HCT116 (cell line): ENCODE measurements at places on chromosomes 12 and 14. TPM values are rescaled to one million over a fixed set of nuclear protein-coding genes. Genes with fewer than 3 reads are reported as not detected.

GRCh38 chr12:271161-271560, 8.5 kb upstream of the SLC6A13 start:
- DNase-seq: no peak

GRCh38 chr14:74636424-74637177, 24.6 kb upstream of the LTBP2 start:
- no peak for DNase-seq

GRCh38 chr12:77965790-77966189, 135.1 kb downstream of the NAV3 start:
- DNase-seq: no peak

DNA sequence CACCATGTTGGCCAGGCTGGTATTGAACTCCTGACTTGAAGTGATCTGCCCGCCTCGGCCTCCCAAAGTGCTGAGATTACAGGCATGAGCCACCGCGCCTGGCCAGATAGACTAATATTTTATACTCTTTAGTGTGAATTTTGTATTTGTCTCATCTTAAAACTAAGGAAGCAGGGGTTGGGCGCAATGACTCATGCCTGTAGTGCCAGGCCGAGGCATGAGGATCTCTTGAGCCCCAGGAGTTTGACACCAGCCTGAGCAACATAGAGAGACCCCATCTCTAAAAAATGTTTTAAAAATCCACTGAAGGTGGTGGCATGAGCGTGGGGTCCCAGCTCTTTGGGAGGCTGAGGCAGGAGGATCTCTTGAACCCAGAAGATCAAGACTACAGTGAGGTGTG, 9.0 kb downstream of the DYNC1H1 start:
- no peak for DNase-seq

DNA sequence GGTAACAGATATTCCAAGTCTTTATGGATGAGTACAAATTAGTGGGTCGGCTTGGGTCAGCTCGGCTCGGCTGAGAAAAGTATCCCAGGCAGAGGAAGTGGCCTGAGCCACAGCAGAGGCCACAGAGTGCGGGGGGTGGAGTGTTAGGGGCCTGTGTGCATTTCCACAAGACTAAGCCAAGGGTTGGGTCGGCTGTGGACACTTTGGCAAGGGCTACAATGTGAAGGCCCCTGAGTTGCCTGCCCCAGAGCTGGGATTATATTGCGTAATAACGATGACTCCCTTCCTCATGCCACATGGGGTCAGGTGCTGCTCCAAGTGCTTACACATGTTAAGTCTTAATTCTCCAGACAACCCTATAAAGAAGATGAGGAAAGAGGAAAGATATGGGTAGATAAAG, 11.4 kb downstream of the EVL start:
- DNase-seq: no peak

GRCh38 chr12:71871116-71871515, 31.6 kb downstream of the TBC1D15 start:
- DNase-seq: no peak

DNA sequence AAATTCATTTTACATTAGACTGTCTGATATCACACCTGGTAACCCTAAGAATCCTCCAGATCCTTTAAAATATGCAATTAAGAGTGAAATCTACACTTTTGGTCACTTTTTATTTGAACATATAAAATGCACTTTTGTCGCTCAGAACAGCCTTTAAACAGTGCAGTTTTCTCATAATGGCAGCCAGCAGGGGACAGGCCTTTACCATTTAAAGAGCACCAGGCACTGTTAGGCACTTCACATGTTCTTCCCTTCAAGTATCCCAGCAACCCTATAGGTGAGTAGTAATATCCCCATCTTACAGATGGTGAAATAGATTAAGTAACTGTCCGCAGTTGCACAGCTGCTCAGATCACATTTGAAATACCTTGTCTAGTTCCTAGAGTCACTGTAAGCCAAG, 11.3 kb upstream of the SAMD4A start:
- no peak for DNase-seq

GRCh38 chr14:94907626-94908261, 137.8 kb upstream of the GSC start:
- DNase-seq: no peak

DNA sequence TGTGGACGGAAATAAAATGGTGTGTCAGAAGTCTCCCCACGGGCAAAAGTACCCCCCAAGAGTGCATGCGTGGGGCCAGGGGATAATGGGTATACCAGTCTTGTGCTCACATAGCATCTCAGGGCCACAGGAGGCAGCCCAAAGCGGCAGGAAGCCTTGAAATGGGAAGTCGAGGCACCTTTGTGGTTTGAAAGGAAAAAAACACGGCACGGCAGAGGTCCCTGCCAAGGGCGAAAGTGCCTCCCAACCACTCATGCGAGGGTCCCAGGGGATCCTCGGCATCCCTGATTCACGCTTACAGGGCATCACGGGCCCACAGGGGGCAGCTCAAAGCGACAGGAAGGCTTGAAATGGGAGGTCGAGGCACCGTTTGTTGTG, 583.2 kb downstream of the ALG10 start:
- DNase-seq: no peak

DNA sequence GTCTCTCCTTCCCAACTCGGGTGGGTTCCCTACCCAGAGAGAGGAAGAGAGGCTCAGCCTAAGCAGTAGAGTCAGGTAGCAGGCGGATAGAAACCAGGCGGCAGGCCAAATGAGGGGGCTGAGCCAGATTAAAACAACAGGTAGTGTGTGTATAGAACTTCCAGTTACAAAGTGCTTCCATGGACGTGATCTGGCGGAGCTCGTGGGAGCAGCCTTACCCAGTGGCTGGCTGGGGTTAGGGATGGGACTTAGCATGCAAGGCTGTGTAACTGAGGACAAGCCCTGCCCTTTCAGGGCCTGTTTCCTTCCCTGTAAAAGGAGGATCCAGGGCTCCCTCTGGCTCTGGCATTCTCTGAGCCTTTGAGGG, 8.3 kb downstream of the KRT80 start:
- DNase-seq: no peak

- DNase-seq: no peak
These were observed 6.8 kb upstream of the DYNC1H1 start for GRCh38 chr14:101957406-101958234.

DNA sequence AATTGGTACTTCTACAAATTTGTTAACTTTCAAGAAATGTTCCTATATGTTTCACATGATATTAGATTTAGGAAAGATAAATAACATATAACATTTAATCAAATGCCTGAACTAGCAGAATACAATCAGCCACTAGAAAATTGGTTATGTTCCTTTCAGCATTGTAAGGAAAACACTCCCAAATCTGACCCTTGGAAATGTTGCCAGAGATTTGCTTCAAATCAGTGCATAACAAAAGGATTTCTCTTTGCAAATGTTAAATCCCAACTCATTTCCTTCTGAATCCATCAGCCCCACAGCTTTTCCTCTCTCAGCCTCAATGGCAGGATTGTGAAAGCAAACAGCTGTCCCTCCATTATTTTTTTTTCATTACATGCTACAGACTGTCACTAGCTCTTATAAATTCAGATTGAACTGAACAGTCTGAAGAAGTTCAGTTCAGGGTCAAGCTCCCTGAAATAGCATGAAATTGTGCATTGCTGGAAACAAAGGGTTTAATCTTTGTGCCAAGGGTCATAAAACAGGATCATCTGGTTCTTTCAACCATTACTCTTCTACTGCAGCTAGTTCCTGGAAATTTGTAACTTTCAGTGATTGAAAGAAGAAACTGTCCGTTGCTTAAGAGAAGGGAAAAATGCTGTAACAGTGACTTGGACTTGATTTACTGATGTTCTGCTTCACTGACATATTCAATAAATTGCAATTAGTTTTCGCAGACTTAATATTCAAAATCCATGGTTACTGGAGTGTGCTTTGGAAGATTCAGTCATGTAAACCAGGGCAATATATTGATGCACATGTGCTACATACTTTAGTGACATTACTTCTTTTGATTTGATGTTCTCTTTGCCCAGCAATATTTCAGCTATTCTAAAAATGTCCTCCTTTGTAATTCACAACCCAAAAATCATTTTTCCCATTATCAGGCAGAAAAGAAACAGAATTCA, 246.4 kb downstream of the RPL10L start:
- no peak for DNase-seq

DNA sequence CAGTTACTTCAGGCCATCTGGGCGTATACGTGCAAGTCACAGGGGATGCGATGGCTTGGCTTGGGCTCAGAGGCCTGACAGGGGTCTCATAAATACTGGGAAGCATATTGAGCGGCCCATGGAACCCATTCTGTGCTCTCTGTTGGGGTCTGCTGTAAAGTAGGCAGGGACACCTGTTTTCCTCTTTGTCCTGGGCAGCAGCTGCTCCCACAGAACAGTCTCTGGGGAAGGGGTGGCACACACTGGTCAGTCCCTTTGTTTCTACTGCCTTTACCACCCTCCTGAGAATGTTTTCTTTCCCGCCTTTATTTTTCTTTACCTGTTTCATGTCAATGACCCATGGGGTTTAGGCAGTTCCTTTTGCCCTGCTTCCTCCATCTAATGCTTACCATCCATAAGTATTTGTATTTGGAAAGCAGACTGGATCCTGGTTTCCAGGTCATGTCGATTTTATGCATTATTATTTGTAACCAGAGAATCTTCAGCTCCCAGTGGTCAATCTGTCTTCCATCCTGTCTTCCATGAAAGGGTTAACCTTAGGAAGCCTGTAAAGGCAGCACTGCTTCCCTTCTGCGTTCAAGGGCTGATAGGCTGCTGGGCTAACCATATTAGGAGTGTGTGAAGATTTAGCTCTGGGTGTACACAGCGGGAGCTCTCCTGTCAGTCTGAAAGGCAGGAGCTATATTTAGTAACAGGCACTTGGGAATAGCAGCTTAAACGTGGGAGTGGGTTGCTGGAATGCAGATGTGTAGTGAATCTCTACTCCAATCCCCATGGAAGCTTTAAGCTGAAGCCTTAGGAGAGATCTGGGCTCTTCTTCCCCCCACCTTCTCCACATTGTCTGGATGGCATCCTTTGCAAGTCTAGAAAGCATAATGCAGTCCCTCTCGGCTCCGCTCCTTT, 124.0 kb downstream of the DYRK2 start:
- DNase-seq: no peak

DNA sequence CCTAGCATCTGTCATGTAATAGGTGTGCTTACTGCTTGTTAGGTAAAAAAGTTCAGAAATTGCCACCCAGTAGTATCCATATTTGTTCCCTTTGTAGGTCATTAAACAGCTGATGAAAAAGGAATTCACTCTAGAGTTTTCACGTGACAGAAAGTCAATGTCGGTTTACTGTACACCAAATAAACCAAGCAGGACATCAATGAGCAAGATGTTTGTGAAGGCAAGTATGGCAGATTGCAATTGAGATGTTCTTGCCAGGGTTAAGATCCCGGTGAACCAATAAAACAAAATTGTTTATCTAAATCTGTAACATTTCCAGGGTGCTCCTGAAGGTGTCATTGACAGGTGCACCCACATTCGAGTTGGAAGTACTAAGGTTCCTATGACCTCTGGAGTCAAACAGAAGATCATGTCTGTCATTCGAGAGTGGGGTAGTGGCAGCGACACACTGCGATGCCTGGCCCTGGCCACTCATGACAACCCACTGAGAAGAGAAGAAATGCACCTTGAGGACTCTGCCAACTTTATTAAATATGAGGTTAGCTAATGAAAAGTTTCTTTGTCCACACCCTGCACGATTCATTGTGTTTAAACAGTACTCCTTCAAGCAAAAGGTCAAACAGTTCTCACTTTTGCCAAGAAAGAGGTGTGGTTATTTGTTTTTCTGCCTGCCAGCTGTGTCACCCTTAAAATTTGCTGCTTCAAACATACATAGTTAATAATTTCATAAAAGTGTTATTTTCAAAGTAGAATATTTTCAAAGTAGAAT, 58.3 kb downstream of the ATP2A2 start:
- no peak for DNase-seq

DNA sequence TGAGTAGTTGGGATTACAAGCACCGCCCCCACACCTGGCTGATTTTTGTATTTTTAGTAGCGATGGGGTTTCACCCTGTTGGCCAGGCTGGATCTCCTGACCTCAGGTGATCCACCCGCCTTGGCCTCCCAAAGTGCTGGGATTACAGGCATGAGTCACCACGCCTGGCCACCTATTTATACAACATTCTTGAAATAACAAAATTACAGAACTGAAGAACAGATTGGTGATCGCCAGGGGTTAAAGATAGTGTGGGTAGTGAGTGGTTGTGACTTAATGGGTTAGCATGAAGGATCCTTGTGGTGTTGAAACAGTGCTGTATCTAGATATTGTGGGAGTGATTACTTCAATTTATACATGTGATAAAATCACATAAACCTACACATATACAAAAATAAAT, 7.4 kb downstream of the GLIPR1L1 start:
- DNase-seq: peak; percentile 48

- peak; percentile 24 for DNase-seq
These were observed 6.3 kb downstream of the CLEC2A start for GRCh38 chr12:9925705-9926393.

- no peak for DNase-seq
These were observed 76.4 kb upstream of the DICER1 start for GRCh38 chr14:95233702-95234241.

GRCh38 chr14:22622255-22622654, 21.9 kb downstream of the OR6J1 start:
- DNase-seq: no peak

DNA sequence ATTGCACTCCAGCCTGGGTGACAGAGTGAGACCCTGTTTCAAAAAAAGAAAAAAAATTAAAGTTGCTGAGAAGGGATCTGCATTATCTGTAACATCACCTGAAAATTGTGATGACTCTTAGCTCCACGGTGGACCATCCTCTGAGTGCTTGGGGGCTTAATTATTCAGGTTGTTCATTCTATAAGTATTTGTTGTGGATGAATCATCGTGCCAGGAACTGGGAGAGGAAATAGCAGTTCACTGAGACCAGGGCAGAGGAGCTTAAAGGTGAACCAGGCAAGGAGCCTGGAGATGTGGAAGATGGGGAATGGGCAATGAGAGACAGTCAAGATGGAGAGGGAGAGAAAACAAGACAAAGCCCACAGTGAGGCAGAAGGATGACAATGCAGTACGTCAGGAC, 25.5 kb upstream of the GSC start:
- no peak for DNase-seq

DNA sequence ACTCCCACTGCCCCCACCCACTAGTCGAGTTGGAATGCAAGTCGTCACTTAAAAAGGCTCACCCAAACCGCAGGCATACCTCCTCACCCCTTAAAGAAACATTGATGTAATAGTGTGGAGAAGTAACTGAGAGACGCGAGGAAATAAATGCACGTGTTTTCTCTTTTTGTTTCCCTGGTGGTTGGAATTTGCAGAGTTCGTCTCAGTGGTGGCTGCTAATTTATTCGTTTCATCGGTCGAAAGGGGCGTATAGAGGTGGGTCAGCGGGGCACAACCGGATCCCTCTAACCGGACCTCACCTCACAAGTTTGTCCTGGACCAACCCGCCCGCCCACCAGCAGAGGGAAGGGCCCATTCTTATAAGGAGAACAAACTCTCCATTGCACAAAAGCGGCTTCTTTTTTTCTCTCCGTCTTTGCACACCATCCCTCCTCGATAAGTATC, 5.0 kb upstream of the NPAS3 start:
- DNase-seq: no peak

The ETV6 gene
- 14.1 TPM for total RNA-seq

The MANSC1 gene
- 0.20 TPM for total RNA-seq

The CYP27B1 gene
- total RNA-seq: 11.6 TPM

The TRPV4 gene
- total RNA-seq: 0.54 TPM

The CMA1 gene
- not detected for total RNA-seq

The IKBIP gene
- total RNA-seq: 14.5 TPM

The TAS2R42 gene
- not detected for total RNA-seq

The STYX gene
- total RNA-seq: 16.3 TPM
